ENCODE measurements at places on chromosomes 16 and 17.

DNA sequence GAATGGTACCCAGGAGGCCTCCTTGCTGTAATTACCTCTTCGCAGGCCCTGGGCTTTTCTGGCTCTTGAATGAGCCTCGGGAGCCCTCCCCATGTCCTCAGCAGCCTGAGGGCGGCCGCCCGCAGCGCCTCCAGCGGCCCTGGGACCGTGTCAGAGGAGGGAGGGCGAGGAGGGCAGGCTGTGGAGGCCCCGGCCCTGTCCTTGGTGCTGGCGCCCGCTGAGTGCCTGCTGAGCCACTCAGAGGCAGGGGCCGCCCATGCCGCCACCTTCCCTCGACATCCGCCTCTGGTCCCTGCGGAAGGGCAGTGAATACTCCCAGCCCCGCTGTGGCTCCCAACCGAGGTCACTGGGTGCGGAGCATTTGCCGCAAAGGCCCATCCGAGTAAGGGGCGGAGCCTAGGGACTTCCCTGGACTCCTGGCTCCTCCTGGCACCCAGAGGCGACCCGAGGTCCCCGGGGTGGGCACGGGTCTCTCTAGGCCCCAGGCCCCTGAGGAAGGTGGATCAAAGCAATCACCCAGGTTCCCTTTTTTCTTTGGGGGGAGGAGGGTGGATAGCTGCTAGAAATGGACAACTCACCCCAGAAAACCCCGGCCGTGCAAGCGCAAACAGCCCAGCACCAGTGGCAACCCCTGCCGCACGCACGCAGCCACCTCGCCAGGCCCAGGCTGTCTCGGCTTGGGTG lies 2.8 kb downstream of the RBFOX3 start:
- no peak for DNase-seq

GRCh38 chr17:82188001-82188961 lies 24.4 kb downstream of the CCDC57 start:
- no peak for DNase-seq

- no peak for DNase-seq
These were observed 31.0 kb downstream of the PSMD12 start for GRCh38 chr17:67335245-67335835.

DNA sequence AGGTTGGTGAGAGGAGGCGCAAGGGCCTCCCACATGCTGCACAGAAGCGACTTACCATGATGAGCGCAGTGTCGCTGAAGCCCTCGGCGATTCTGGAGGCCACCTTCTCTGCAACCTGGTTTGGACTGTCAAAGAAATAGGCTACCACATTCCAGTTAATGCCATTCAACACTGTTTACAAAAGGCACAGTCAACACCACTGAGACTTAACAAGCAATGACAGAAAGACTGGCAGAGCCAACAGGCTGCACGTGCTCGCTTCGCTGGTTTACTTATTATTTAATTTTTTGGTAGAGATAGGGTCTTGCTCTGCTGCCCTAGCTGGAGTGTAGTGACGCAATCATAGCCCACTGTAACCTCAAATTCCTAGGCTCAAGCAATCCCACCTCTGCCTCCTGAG lies 18.2 kb downstream of the EMC8 start:
- DNase-seq = no peak

- DNase-seq = peak; percentile 5
These were observed 38.5 kb upstream of the NKD1 start for GRCh38 chr16:50509521-50510341.

GRCh38 chr17:59254742-59255141 lies 34.4 kb downstream of the GDPD1 start:
- no peak for DNase-seq

DNA sequence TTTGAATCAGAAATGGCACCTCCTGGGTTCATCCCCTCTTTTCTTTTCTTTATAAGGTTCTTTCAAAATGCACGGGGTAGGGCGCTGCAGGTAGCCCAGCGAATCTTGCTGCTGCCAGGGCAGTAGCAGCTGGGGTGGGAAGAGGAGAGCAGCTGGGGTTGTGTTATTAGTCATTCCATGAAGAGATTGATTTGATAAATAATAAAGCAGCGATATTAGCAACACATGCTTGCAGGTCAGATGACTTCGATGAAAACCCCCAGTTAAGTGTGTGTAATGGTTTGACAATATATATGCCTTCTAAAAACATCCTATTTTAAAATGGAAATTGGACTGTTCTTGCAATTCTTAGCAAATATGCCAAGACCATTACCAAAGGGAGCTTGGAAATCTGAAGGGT lies 200.7 kb downstream of the CCDC182 start:
- no peak for DNase-seq

DNA sequence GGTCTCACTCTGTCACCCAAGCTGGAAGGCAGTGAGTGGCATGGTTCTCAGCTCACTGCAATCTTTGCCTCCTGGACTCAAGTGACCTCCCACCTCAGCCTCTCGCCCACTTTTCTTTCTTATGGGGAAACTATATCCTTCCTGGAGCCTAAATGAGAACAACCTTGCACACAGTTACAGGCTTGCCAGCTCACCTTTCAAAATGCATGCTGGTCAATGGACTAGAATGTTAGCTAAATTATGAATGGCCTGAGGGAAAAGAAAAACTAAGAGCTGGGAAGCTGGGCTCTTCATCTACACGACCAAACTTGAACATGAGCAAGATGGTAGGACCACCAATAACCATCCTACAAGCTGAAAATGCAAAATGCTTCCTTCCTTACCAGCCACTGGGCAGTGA lies 10.6 kb upstream of the LHX1 start:
- no peak for DNase-seq

GRCh38 chr17:42846594-42847280 lies 2.4 kb downstream of the AOC2 start:
- DNase-seq = no peak

DNA sequence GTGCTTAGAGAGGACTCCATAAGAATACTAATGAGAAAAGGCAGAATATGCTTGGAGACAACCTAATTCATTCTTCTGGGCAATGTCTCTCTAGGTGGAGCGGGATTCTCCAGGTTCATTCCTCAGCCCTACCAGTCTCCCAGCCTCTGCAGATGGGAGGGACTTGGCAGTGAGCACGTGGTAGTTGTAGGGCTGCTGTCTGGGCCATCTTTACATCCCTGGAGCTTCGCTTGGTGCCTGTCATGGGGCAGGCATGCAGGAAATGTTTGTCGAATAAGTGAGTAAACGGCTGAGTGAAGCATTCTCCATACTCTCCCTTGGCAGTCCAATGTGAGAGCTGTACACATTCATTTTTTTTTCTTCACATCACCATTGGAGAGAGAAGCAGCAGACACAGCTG lies 387.5 kb downstream of the UTP18 start:
- no peak for DNase-seq

DNA sequence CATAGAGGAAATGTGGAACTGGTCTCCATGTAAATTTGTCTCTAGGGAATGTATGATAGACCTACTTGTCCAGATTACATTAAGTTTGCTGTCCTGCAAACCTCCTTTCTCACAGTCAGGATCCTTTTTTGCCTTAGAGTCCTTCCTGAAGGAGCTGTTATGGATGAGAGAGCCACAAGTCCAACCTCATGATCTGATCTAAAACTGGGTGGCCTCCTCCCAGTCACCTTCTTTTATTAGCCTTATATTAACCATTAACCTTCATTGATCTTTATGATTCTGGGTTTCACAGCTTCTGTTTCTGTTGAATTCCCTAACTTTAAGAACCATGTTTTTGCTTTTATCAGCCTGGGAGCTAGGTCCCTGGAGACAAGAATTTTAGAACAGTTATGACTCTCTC lies 64.1 kb downstream of the NEUROD2 start:
- no peak for DNase-seq

- DNase-seq = no peak
These were observed 56.4 kb upstream of the TOM1L1 start for GRCh38 chr17:54844233-54844632.

- DNase-seq = no peak
These were observed 30.6 kb downstream of the XYLT1 start for GRCh38 chr16:17440131-17440530.

- DNase-seq = no peak
These were observed 424 bp downstream of the MON1B start for GRCh38 chr16:77191259-77191969.

- DNase-seq = no peak
These were observed 14.5 kb downstream of the CD2BP2 start for GRCh38 chr16:30340621-30341020.

- no peak for DNase-seq
These were observed 15.7 kb upstream of the NOG start for GRCh38 chr17:56577843-56578204.

GRCh38 chr17:238964-239259 lies 57.5 kb upstream of the DOC2B start:
- DNase-seq = no peak

DNA sequence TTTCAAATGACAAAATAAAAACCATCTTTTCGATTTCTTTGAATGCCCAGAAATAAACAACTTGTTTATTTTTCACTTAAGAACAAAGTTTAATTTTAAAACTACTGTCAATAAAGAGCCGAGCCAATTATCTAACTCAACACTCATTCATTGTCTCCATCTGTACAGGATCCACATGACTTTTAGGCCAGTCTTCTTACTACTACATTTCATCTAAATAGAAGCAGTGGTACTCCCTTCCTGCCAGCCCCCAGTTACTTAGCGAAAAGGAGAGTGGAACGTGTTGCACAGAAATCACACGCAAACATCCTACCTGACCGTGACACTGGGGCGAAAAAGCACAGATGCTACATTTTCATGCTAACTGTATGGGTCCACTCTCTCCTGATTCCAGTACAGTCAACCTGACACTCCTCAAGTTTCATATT lies 1.2 kb downstream of the GNA13 start:
- no peak for DNase-seq

DNA sequence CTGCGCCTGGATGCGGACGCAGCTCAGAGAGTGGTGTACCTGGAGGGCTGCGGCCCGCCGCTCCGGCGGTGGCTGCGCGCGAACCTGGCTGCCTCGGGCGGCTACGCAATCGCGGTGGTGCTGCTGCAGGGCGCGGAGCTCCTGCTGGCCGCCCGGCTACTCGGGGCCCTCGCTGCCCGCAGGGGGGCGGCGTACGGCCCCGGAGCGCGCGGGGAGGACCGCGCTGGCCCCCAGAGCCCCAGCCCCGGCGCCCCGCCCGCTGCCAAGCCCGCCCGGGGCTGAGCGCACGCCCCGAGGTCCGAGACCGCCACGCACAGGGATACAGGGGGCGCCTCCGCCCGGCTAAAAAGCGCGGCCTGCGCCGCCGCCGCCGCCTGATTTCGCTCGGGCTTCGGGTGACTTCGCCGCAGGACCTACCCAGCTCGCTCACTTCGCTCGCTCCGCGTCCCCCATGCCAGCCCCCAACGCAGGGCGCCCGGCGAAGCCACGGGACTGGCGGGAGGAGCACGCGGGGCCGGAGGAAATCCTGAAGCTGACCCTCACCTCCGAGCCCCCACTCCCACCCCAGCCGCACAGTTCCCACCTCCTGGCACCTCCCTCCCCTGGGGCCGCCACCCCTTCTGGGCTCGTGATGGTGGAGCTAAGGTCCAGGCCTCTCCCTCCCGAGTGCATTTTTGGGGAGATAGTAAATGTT lies 8.2 kb downstream of the PDE6G start:
- DNase-seq = no peak

- DNase-seq = no peak
These were observed at the start of gene PCGF2 for GRCh38 chr17:38748149-38748891. Gene PCGF2 (minus strand): TSS chr17:38748336. CDS start chr17:38740402, 7,934 bp downstream.

DNA sequence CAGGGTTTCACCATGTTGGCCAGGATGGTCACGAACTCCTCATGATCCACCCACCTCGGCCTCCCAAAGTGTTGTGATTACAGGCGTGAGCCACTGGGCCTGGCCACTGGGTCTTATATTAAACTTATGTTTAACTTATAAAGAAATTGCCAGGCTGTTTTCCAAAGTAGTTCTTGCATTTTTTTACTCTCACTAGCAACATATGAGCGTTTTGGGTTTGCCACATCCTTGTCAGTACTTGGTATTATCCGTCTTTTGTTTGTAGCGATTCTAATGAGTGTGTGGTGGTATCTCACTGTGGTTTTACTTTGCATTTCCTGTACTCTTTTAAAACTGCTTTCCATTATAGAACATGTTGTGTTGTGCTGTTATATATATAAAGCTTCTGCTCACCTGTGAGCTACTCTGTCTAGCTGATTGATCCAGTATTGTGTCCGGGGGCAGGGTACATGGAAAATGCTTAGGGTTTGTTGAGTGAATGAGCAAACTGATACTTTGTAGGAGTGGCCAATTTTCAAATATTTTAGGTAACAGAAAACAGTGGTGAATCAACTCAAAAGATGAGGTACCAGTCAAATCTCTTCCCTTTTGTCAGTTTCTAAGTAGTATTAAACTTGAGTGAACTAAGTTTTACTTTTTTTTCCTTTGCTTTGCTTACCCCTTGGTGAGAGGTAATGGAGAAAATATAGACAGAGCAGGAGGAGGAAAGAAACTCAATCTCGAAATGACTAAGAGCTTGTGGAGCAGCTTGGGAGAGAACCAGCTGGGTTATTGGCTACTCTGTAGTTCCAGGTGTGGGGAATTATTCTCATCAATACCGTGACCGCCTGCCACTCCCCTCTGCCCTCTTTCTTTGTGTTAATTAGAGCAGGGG lies 75.8 kb downstream of the PITPNC1 start:
- DNase-seq = no peak

GRCh38 chr17:41589301-41589700 lies 2.6 kb upstream of the KRT14 start:
- no peak for DNase-seq

DNA sequence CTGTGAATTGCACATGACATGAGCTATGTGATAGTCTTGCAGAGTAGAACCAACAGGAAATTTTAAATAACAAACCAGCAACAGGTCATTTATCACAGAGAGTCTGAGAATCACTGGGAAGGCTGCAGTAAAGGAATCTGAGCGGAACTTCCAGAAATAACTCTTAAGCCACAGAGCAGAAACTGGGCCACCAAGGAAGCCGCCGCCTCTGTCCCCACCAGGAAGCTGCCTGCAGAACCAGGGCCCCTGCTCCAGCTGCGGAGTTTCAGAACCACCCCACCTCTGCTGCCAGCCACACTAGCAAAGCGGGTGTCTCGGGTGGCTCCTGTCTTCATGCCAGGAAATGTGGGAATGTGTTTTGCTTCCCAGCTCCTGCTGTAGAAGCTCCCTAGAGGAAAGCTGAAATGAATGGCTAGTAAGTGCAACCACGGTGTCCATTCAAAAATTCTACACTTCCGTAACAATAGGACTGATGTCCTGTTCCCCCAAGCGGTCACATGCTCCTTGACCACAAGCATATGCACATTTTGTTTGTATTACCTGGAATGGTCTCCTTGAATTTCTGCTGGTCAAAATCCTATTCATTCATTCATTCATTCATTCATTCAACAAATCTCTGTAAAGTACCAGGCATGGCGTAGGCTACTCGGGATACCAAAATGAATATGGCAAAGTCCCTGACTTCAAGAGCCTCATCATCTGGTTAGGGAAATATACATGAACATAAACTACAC lies 7.7 kb upstream of the ITPRIPL2 start:
- no peak for DNase-seq

GRCh38 chr16:17135439-17135838 lies 335.3 kb downstream of the XYLT1 start:
- DNase-seq = no peak

GRCh38 chr17:78343187-78343542 lies 16.7 kb downstream of the SOCS3 start:
- DNase-seq = no peak
